Neural crest cell (in vitro differentiated cells): ENCODE measurements at places on chromosomes 1 and 21. TPM values are rescaled to one million over a fixed set of nuclear protein-coding genes. Genes with fewer than 3 reads are reported as not detected.

LAPTM5 gene
- total RNA-seq, result 1.0 and 1.5 TPM in 2 replicates

IL12RB2 gene
- total RNA-seq, result 0.19 and 0.36 TPM in 2 replicates

SPOCD1 gene
- 0.56 and 0.61 TPM in 2 replicates for total RNA-seq

SHE gene
- total RNA-seq, result 0.11 and 0.19 TPM in 2 replicates

UBE2U gene
- total RNA-seq, result not detected in 2 replicates

PGD gene
- 484 and 496 TPM in 2 replicates for total RNA-seq

CCNL2 gene
- 249 and 261 TPM in 2 replicates for total RNA-seq

RAB25 gene
- total RNA-seq, result not detected in 2 replicates

CDC42 gene
- 192 and 198 TPM in 2 replicates for total RNA-seq

RHCE gene
- total RNA-seq, result 0.82 TPM in 1 of 2 replicates, not detected in the other

ADGRB2 gene
- 17.8 and 18.8 TPM in 2 replicates for total RNA-seq

RGS13 gene
- not detected in 2 replicates for total RNA-seq

BCL2L15 gene
- total RNA-seq, result 0.71 and 0.84 TPM in 2 replicates
